RKO (cell line): ENCODE measurements at places on chromosomes 6 and 20.

- no peak for DNase-seq
These were observed 30.4 kb downstream of the NTSR1 start for GRCh38 chr20:62739067-62739466.

DNA sequence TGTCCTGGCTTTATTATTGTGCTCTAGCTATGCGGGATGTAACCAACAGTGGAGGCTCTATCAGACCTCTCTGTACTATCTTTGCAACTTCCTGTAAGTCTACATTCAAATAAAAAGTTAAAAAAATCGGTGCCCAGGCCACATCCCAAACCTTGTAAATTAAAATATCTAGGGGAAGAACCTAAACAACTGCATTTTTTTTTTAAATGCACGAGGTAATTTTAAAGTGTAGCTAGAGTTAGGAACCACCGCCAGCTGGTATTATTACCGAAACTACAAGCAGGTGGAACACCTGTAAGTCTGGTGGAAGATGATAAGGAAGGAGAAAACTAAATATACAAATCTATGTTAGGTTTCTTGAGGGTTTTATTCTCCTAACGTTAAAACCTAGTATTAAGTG lies 34.5 kb upstream of the ID4 start:
- DNase-seq: no peak

- peak; percentile 82 for DNase-seq
These were observed 17.0 kb downstream of the GPX5 start for GRCh38 chr6:28542440-28543296.

- DNase-seq: no peak
These were observed 231.0 kb downstream of the HIVEP2 start for GRCh38 chr6:142713959-142714358.

GRCh38 chr6:139844907-139845306 lies 470.5 kb upstream of the CITED2 start:
- DNase-seq: no peak

DNA sequence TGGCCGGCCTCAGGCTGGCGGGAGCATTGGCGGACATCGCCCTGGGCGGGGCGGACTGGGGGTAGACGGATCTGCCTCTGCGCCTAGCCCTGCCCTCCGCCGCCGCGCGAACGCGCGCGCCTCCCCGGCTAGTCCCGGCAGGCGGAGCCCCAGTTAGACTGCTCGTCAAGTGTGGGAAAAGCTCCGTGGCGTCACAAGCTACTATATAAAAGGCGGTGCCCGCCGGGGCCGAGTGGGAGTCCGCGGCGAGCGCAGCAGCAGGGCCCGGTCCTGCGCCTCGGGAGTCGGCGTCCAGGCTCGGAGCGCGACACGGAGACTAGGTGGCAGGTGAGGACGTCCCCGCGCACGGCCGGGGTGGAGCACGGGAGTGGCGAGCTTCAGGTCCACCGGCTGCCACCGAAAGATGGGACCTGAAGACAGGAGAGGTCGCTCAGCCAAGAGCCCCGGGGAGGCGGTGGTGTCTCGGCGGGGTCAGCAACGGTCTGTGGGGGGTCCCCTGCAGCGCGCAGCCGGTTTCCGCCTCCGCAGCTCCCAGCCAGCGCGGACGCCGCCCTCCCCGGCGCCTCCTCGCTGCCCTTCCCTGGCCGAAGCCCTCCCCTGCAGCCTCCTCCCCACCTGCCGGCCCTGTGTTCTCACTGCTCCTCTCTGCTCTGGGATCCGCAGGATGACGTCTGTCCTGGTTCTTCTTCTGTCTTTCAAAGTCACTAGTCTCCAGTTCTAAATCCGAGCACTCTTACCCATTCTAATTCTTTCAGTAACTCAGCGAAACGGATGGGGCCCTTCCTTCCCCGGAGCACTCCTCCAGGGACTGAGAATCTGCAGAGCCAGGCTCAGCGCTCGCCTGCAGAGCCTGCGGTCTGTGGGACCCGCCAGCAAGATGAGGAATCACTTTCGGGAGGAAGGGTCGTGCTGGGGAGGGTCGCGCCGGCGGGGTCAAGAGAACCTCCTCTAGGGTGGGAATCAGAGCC lies 4.3 kb upstream of the RIPK1 start:
- DNase-seq: peak; percentile 94

DNA sequence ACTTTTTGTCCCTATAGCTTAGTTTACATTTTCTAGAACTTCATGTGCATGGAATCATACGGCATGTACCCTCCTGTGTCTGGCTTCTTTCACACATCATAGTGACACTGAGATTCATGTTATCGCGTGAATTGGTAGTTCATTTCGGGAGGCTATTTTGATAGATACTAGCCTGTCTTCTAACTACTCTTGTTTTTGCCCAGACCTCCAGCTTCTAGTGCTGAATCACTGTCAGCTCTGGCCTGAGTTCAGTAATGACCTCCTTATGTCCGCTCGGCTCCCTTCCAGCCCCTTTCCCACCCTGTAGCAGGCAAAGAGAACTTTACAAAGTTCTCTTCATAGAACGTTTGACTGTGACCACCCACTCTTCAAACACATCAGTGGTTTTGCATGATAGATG lies 14.1 kb downstream of the MYBL2 start:
- no peak for DNase-seq

DNA sequence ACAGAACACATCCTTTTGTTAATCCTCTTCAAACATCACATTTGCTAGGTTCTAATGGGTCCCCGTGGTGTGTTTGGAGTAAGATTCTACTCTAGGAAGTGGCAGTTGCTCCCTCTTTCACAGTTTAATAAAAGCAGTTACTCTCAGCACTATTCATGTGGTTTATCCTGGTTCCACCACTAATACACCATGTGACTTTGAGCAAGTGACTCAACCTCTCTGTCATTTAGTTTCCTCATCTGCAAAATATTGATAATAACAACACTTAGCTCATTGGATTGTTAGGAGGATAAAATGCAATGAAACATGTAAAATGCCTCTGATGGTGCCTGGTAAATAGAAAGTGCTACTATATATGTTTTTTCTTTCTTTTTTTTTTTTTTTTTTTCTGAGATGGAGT lies 488.0 kb upstream of the NOX3 start:
- DNase-seq: peak; percentile 9

GRCh38 chr6:128520436-128521281 lies at the start of gene PTPRK:
PTPRK (minus strand) TSS chr6:128520599; CDS start chr6:128520358, 241 bp downstream.
- peak; percentile 91 for DNase-seq

DNA sequence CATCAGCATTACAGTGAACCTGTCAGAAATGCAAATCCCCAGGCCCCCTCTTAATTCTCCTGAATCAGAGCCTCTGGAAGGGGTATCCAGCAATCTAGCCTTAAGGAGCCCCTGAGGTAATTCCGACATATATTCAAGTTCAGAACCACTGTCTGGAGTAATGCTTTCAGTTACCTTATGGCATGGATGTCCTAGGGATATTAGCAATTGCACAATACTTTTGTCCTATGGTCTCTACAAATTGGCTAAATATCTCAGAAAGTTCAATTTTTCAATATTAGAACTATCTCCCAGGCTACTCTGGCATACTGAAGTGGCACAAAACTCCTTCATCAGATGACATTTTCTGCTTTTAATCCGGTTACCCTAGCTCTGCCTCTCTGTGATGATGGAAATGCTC lies 6.4 kb downstream of the NSFL1C start:
- no peak for DNase-seq

GRCh38 chr6:168528474-168529095 lies 87.6 kb downstream of the SMOC2 start:
- no peak for DNase-seq

- peak; percentile 40 for DNase-seq
These were observed 48.1 kb upstream of the GCLC start for GRCh38 chr6:53593001-53593488.

DNA sequence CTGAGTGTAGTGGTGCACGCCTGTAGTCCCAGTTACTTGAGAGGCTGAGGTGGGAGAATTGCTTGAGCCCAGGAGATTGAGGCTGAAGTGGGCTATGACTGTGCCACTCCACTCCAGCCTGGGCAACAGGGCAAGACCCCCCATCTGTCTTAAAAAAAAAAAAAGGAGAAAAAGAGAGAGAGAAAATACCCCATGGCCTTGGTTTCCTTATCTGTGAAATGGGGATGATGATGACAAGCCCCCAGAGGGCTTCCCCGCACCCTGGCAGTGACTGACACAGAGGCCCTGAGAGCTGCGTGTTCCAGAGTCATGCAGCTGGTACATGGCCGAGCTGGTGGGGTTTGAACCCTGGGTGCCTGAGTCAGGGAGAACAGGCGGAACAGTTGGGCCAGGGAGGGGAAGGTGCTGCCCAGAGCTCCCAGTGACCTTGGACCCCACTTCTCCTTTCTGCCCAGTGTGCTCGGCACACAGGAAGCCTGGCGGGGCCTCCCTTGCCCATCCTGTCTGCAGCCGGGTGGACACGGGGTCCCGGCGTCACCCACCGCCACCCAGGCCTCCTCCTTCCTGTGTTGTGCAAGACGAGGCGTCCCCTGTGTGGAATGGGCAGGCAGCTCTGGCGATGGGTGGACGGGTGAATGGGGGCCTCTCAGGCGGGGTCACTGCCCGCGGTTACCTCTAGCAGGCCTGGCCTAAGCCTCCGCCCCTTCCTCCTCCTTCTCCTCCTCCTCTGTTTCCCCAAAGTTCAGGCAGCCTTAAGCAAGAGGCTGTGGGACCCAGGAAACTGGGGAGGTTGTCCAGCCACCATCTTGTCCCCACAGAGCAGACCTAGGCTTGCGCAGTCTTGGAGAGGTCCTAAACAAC lies 84.2 kb downstream of the CEBPB start:
- DNase-seq: no peak

GRCh38 chr6:114346451-114346850 lies 3.6 kb upstream of the HS3ST5 start:
- DNase-seq: no peak

DNA sequence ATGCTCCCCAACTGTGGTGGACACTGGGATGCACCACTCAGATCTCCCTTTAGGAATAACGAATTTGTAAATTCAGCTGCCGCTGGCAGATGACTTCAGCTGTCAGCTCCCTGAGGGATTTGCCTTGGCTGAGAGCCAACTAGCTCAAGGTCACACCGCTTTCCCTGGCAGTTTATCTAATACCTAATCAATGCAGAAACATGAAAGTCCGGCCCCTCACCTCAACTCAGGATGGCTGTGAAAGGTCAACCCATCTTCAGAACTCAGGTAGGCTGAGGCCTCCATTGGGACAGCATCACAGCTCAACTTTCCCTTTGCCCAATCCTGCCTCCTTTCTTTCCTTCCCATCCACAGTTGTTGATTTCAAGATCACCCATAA lies 22.8 kb upstream of the SCGN start:
- no peak for DNase-seq

DNA sequence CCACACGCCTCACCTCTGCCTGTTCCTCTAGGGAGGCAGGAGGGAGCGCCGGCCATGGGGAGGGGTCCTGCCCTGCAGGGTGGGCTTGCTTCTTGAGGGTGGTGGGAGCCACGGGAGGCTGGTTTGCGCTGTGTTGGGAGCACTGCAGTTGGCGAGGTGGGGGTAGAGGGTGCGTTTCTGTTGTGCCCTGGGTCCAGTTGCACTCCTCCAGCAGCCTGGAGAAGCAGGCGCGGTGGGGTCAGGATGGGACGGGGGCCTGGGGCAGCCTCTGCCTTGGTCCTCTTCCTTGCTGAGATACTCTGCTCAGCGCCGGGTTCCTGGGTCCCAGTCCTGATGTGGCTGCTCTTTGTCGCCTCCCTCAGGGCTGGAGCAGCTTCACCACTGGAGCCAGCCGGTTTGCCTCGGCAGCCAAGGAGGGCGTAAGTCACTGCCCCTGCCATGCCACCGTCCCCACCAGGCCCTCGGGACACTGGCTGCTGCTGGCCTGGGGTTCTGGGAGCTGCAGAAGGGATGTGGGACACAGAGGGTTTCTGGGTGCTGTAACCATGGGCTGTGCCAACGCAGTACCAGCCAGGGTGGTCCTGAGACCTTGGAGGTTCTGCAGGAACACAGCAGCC lies 8.4 kb downstream of the ARFGAP1 start:
- DNase-seq: no peak

GRCh38 chr6:84095156-84095555 lies 61.6 kb downstream of the MRAP2 start:
- DNase-seq: no peak

- peak; percentile 28 for DNase-seq
These were observed 16.1 kb downstream of the FGD2 start for GRCh38 chr6:37021356-37022129.

DNA sequence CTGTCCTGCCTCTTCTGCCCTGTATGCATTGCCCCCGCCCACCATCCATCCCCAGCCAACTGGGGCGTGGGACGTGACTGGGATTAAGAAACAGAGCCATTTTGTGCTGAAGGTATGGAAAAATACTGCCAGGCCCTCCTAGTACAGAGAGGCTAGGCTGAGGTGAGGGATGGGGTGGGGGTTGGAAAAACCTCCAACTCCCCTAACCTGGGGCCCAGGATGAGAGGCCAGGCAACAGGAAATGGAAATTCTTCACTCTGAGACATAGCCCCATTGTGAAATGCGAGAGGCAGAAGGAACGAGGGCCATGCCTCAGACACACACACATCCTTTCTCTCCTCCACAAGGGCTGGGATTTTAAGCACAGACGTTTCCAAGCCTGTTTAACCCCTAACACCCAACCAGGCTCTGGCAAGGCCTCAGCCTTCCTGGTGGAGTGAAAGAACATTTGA lies 19.9 kb downstream of the KCNK5 start:
- DNase-seq: no peak

- DNase-seq: no peak
These were observed 110.5 kb downstream of the PSMB1 start for GRCh38 chr6:170442596-170442995.

- no peak for DNase-seq
These were observed 52.9 kb downstream of the ARID1B start for GRCh38 chr6:156830126-156830525.

GRCh38 chr6:152669895-152670294 lies 27.8 kb upstream of the MYCT1 start:
- DNase-seq: peak; percentile 58

GRCh38 chr6:152338335-152339125 lies 298.6 kb downstream of the SYNE1 start:
- DNase-seq: no peak
